ENCODE measurements at places on chromosomes 3 and 15. TPM values are rescaled to one million over a fixed set of nuclear protein-coding genes. Genes with fewer than 3 reads are reported as not detected.

TLR9 gene
- total RNA-seq: 2.0 TPM

DISP2 gene
- total RNA-seq: 2.0 TPM

ADAMTSL3 gene
- total RNA-seq: not detected

DNA sequence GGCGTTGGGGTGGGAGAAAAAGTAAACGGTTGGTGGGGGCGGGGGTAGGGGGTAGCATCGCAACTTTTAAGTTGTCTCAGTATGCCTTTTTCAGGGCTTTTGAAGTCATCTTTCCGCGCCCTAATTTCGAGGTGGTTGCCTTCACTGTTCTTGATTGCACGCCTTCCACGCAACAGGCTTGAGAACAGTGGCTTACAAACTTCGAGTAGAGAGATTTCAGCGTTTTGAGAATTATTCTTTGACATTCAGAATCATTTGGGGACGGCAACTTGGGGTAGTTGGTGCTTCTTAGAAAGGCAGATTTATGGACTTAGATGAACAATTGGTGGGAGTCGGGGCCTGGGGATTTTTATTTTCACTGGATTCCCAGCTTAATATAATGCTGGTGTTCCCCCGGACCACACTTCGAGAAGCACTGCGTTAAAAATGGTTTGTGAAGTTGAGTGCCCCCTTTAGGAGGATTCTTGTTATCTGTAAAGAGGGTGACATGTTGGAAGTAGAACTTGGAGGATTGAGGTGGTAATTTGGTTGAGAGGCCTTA, 880 bp downstream of the PPP4R2 start:
- peak; percentile 31 for DNase-seq

DNA sequence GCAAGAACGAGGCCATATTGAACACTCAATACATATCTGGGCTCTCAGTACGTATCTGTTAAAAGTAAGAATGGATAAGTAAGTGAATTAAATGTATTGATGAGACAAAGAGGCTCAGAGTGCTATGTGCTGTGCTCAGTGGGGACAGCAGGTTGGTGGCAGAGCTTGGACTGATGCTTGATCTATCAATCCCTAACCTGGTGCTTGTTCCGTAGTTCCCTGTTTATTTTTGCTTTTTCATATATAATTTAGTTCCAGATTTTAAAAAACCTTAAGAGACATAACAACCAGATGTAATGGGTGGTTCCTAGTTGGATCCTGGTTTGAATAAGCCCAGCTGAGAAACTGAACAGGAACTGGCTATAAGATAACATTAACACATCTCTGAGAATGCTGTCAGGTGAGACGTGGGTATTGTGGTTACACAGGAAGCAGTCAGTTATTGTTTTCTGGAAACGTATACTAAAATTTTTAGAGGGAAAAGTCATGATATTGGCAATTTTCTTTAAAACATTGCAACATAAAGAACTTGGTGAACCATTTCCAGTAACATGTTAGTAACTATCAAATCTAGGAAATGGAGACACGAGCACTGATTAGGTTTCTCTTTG, 120.5 kb downstream of the FOXB1 start:
- no peak for DNase-seq

GRCh38 chr3:46656778-46657556, 36.5 kb downstream of the ALS2CL start:
- no peak for DNase-seq

DNA sequence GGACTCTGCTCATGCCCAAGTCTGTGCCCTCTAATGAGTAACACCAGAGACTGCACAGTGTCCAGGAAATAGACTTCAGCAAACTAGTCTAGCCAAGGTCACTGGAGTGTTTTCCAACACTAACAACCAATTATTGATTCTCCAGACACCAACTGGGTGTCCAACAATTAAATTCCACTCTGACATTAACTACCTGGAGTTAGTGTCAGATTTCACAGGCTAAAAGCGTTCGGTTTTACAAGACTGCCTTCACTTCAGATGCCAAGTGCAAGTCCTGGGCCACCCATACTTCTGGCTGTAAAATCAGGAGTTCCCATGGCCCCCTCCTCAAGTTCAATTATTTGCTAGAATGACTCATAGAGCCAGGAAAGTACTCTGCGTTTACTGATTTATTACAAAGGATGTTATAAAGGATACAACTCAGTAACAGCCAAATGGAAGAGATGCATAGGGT, 20.8 kb upstream of the CFAP161 start:
- no peak for DNase-seq
